ENCODE measurements at places on chromosomes 13 and 19. TPM values are rescaled to one million over a fixed set of nuclear protein-coding genes. Genes with fewer than 3 reads are reported as not detected.

- DNase-seq = no peak
These were observed 5.3 kb downstream of the RNASEH2B start for GRCh38 chr13:50914848-50915247.

DNA sequence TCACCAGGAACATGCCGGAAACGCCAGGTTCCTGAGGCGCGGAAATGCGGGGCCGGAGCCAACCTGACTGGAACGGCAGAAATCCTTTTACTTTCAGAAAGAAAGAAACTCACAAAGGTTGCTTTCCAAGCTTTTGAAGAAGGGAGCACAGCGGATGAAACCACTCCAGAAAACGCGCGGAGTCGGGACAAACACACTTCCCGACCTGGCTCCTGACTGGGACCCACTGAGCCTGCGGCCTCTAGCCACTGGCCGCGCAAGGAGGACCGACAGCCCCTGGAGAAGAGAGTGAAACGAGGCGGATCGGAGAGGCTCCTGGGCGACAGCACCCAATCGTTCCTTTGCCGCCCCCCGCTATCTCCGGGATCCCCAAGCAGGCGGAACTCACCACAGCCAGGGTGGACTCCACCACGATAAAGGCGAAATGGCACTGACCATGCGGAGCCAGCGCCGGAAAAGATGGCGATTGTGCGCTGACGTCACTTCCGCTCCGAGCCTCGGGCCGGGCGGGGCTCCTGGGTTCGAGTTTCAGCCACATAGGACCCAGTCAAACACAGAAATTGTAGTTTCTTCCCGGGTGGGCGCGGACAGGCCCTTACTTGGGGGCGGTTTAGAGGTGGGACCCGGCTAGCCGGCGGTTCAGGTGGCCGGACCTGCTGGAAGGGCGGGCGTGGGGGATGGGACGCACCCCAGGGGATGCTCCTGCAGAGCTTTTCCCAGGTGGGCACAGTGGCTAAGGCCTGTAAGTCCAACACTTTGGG lies at the start of gene ZNF121:
ZNF121 (minus strand) TSS at position 432 of the 761 bp plus-strand sequence. CDS start 16,407 bp downstream, outside the sequence.
- DNase-seq = peak; percentile 61

GRCh38 chr19:14400951-14401431 lies 18.1 kb downstream of the DDX39A start:
- no peak for DNase-seq

DNA sequence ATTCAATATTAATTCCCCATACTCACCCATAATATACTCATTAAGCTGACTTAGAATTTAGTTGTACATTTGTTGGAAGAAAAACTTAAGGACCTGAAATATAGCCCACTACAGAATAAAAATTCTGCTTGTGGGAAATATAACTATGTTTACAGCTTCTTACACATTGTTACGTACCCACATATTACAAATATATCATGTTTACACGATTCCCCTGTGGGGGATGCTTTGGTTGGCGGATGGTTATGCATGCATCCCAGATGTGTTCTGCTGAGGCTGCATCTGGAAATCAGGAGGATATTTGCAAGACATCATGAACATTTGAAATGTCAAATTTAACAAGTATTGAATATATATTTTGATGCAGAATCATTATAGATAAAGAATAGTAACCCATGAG lies 79.5 kb upstream of the KL start:
- DNase-seq = no peak

GRCh38 chr19:7947939-7948338 lies 4.5 kb upstream of the TIMM44 start:
- no peak for DNase-seq

DNA sequence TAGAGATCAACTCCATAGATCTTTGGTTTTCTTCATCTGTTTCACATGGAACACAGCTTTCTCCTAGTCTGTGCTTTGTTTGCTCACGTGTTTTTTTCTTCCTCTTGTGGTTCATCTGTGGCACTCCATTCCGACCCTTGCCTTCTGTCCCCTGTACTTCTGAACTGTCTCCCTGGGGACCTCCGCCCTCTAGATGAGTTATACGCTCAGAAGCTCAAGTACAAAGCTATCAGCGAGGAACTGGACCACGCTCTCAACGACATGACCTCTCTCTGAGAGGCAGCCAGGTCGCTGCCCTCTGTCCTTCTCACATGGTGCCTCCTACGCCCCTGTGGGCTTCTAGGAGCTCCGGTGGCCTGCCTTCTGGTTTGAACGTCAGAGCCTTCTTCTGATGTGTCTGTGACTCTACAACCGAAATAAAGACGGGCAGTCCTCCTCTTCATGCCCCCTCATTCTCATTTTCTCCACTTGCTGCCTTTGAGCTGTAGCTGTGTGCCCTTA lies 16.6 kb upstream of the RAB8A start:
- no peak for DNase-seq

- DNase-seq = no peak
These were observed 59.9 kb upstream of the KCTD15 start for GRCh38 chr19:33736787-33737186.

The SLC25A41 gene
- not detected for total RNA-seq

The CYP4F12 gene
- 17.8 TPM for total RNA-seq

The SERPINE3 gene
- total RNA-seq = 1.6 TPM

The CA11 gene
- 7.8 TPM for total RNA-seq
